Occipital lobe (tissue), 3 donors: ENCODE measurements at places on chromosomes 13 and 19. TPM values are rescaled to one million over a fixed set of nuclear protein-coding genes. Genes with fewer than 3 reads are reported as not detected.

Gene HS6ST3
- 8.4 TPM for total RNA-seq

Gene CAMSAP3
- total RNA-seq: 17.0 TPM

Gene GRIK5
- total RNA-seq: 20.0 TPM

Gene CD79A
- not detected for total RNA-seq

Gene VSTM2B
- total RNA-seq: 12.3 TPM

Gene RNF113B
- not detected for total RNA-seq

Gene FBN3
- total RNA-seq: 23.2 TPM

Gene ZNF540
- total RNA-seq: 22.0 TPM

Gene TPTE2
- total RNA-seq: 0.16 TPM

Gene TMEM143
- 3.9 TPM for total RNA-seq

Gene FFAR1
- not detected for total RNA-seq

Gene SIGLEC12
- total RNA-seq: not detected

Gene UBE2L5
- not detected for total RNA-seq

Gene PTH2
- total RNA-seq: not detected

Gene URAD
- not detected for total RNA-seq

Gene ANGPTL8
- not detected for total RNA-seq

Gene PROZ
- not detected for total RNA-seq

Gene ZNF606
- total RNA-seq: 57.1 TPM

Gene PRR20A
- total RNA-seq: not detected

Gene NCLN
- 11.9 TPM for total RNA-seq

Gene IGFLR1
- 0.47 TPM for total RNA-seq

Gene ACER1
- not detected for total RNA-seq

Gene TPGS1
- total RNA-seq: 15.6 TPM

Gene OR7A5
- total RNA-seq: not detected

Gene OLFM4
- total RNA-seq: 1.1 TPM

Gene PTPRS
- 188 TPM for total RNA-seq

Gene FAAP24
- 1.6 TPM for total RNA-seq

Gene SMIM44
- total RNA-seq: not detected

Gene IGFL2
- 0.31 TPM for total RNA-seq

Gene DPF1
- total RNA-seq: 37.4 TPM

Gene TEAD2
- 10.0 TPM for total RNA-seq

Gene SPTBN4
- total RNA-seq: 27.5 TPM

Gene METTL21C
- not detected for total RNA-seq

Gene FPR1
- 6.7 TPM for total RNA-seq
